Activated CD4-positive, alpha-beta T cell treated with anti-CD3 and anti-CD28 coated beads, Interleukin-2, amount 50 U/mL, for 48 hours (primary cell): ENCODE measurements at places on chromosomes 6 and 20.
A peak's percentile ranks its signal among the peaks of the same experiment; 100 is the strongest.

DNA sequence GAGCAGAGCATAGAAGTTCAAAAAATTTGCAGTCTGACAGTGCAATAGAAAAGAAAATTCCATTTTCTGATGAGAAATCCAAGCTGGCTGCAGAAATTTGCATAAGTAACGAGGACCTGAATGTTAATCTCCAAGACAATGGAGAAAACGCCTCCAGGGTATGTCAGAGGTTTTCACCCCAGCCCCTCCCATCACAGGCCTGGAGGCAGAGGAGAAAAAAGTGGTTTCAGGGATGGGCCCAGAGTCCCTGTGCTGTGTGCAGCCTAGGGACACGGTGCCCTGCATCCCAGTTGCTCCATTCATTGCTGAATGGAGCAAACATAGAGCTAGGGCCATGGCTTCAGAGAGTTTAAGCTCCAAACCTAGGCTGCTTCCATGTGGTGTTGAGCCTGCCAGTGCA lies 327.9 kb upstream of the KHDRBS2 start:
- DNase-seq, result no peak

GRCh38 chr6:96570053-96570452 lies 7.1 kb downstream of the FHL5 start:
- DNase-seq, result no peak

DNA sequence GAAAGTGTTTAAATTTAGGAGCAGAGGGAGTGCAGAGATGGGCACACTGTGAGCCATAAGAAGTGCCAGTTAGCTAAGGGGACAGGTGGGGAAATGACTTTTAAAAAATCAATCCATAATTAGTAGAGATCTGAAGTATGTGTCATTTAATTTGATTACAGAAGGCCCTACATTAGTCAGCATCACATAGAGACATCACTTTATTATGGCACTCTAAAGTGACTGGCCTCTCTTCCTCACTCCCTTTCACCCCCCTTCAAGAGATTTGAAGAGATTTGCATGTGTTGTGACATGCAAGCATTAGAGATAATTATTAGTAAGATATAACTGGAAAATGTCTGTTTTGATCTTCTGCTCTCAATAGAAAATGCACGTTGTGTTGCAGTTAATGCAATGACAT lies 86.7 kb downstream of the SLX4IP start:
- no peak for DNase-seq

GRCh38 chr6:16803294-16804200 lies 42.3 kb upstream of the ATXN1 start:
- no peak for DNase-seq

GRCh38 chr6:20061952-20062351 lies 150.3 kb downstream of the MBOAT1 start:
- no peak for DNase-seq

DNA sequence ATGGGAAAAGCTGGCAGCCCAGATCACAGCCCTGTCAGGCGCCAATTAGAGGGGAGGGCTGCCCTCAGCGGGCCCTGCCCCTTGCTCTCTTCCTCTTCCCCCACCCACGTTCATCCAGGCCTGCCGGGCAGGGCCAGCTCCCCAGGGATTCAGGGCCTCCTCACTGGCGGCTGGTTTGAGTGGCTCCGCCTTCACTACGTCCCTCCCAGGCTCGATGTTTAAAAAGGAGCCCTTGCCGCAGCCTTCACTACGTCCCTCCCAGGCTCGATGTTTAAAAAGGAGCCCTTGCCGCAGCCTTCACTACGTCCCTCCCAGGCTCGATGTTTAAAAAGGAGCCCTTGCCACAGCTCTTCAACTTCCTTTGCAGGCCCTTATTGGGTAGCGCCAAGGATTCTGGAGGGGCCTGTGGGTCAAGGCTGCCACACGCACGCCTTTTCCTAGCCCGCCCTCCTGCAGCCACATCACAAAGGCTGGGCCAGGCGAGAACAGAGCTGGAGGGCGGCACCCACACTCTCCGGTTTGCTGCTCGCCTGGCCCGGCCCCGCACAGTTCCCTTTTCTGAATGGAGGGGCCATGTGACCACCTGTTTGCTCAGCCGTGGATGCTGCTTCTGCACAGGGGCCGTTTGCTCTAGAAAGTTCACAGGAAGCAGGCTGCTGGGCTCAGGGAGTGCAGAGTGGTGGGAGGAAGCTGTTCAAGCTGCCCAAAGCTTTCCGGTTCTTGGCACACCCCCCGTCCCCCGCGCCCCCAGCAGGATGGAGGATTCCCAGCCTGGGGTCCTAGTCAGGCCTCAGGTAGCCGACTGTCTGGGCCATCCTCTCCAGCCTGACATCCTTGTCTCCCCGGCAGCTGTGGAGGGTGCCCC lies 1.6 kb downstream of the SLC17A9 start:
- peak; percentile 54 for DNase-seq

- no peak for DNase-seq
These were observed 6.9 kb upstream of the RSPO3 start for GRCh38 chr6:127111526-127111925.

DNA sequence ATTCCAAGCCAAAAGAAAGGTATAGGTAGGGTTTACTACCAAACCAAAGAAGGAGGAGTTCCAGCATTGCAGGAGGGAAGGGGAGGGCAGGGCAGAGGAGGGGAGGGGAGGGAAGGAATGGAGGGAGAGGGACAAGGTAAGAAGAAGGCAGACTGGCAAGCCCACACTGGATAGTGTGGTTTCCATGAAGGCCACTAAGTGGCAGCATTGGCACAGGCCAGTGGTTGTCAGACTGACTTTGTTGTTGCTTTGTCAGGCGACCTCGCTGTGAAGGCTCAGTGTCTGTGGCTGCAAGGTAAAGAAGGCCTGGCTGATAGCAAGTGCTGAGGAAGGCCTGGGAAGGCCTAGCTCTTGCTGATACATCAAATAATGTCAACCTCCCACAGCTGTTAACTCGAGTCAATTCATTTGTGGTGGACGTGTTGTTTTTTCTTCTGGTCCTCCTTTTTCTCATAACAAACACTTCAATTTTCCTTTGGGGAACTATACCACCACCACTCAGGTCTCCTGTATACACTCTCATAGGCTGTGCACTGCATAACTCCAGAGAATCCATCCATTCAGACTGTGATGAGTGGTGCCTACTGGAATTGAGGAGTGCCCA lies 7.7 kb upstream of the ZNF334 start:
- peak; percentile 52 for DNase-seq

DNA sequence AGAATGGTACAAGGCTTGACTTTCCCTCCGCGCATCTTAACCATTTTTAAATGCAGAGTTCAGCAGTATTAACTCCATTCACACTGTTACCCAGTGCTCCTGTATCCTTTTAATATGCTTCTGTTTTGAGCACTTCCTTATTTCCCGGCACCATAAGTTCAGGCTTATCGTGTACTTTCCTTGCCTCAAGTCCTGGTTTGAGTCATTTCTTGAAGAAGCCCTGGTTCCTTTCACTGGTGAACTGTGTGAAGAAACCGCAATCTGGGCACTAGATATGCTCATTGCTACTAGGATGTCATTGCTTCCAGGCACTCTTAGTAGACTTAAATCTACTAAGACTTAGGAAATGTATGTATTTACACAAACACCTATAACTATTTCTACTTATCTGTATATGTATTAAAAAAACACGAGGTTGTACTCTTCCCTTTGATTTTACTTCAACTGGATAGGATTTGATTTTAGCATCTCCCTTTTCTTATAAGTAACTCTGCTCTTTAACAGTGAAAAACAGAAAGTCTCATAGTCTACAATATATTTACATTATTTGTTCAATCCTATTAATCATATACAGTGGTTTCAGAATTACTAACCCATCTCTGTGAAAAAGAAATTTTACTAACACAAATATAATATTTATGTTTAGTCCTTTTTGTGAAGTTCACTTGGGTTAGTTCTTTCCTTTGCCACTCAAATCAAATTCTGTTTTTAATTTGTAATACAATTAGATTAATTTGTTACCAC lies 135.5 kb downstream of the CDKAL1 start:
- DNase-seq, result no peak

- no peak for DNase-seq
These were observed 16.5 kb downstream of the SMLR1 start for GRCh38 chr6:130843575-130844320.

- DNase-seq, result no peak
These were observed 3.8 kb downstream of the RIPOR2 start for GRCh38 chr6:24931718-24932691.

DNA sequence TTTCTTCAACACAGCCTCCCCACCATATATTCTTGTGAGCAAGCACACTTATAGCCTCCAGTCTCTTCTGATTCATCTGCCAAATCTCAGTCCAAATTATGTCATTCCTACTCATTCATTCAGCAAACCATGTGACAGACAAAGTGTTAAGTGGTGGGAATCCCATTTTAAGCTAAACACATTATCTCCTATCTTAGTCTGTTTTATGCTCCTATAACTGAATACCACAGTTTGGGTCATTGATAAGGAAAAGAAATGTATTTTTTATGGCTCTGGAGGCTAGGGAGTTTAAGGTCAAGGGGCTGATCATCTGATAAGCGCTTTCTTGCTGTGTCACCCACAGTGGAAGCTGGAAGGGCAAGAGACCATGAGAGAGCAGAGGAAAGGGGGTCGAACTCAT lies 23.9 kb upstream of the SMIM13 start:
- no peak for DNase-seq

- DNase-seq, result no peak
These were observed 194.4 kb upstream of the TAB2 start for GRCh38 chr6:149122850-149123821.

DNA sequence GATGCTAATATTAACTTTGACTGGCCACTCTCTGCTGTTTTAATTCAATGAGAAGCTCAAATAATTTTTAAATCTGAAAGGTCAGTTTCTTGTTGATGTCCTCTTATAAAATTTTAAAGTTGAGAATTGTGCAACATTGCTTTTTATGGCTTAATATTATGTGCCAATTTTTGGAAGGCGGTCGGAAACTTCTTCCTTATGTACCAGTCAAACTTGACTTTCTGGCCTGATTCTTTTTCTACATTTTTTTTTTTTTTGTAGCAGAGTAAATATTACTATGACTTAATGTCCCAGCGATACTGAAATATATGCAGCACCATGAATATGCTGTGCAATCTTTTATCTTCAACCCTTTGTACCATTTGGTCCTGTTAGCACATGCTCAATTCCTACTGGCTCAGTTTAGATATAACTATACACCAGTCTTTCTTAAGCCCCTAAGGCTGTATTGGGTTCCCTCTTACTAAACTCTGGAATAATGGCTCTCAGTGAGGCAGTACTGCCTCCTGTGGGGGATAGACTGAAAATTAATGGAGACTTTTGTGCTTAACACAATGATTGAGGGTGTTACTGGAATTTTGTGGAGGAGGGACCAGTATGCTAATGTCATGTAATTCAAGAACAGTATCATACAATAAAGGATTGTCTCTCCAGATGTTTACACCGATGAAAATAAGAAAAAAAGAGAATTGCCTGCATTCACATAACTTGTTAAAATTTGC lies 156.4 kb upstream of the SYNCRIP start:
- no peak for DNase-seq

DNA sequence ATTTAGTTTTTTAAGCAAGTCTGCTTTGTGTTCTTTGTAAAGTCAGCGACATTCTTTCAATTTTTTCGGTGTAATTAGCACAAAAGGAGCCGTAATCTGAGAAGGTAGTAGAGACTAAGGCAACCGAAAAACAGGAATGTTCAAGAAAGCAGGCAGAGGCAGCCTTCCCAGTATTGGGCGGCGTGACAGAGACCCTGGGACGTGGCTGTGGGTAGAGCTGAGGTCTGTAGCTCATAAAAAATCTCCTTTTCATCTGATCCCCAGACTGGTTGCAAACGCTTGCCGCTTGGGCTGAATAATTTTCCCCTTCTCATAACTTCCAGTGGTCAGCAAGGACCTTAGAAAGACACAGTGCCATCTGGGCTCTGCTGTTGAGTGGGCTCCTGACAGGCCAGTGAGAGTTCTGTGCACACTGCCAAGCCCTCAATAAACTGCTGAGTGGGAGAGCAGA lies 30.8 kb downstream of the GNAS start:
- no peak for DNase-seq

- no peak for DNase-seq
These were observed 206.6 kb upstream of the CST7 start for GRCh38 chr20:24742436-24742835.

GRCh38 chr6:143136647-143137046 lies 76.0 kb downstream of the AIG1 start:
- no peak for DNase-seq

GRCh38 chr6:139472351-139473015 lies 98.0 kb upstream of the CITED2 start:
- DNase-seq, result no peak

DNA sequence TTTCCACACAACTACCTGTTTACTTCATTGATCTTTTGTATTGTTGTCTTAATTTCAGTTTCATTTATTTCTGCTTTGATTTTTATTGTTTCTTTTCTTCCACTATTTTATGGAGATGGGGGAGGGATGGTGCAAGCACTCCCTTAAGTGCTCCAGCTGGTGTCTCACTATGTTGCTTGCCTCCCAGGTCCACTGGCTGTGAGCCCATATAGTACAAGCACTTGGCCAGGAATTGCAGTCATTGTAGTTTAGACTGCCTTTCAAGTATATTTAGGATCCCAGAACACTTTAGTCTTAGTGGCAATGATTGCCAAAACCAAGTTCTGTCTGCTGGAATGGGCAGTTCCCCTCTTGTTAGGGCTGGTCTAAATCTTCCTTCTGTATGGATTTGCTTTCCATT lies 34.9 kb upstream of the MAN1A1 start:
- no peak for DNase-seq

DNA sequence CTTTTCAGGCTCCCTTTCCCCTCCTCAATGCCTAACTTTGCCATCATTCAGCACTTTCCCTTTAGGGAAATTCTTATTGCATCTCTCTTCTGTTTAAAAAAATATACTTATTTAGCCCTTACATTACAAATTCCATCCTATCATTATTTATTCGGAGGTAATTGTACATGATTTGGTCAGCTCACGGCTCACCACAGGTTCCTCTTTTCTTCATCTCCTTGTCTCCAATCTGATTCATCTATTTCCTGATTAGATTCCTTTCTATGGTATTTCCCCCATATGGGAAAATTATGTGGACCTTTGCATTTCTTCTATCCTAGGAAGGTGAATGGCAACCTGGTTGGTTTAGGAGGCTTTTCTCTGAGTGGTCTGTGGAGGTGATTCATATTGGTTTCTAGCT lies 12.9 kb upstream of the EMILIN3 start:
- no peak for DNase-seq

GRCh38 chr20:21511850-21512633 lies 1.8 kb downstream of the NKX2-2 start:
- DNase-seq, result no peak

GRCh38 chr6:55957961-55958422 lies 82.6 kb upstream of the BMP5 start:
- DNase-seq, result no peak

- DNase-seq, result no peak
These were observed 328.8 kb upstream of the MANEA start for GRCh38 chr6:95248499-95248898.

DNA sequence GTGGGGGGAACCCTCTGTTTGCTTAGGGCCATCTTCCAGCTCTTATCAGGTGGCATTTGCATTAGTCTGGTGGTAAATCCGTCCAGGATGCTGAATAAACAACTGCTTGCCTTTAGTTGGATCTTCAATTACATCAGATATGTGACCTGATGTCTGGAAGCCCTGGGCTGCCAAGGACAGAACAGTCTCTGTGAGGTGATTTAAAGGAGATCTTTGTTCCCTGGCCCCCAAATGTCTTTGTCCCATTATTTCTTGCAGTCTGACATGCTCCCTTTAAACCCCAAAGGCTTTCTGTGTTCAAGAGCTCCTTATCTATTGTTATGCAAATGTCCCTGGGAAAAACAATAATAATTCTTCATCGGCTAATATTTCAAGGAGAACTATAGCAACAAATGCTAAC lies 84.6 kb upstream of the SPTLC3 start:
- DNase-seq, result no peak

GRCh38 chr20:36074983-36075382 lies 79.6 kb upstream of the EPB41L1 start:
- no peak for DNase-seq

- no peak for DNase-seq
These were observed 243.2 kb upstream of the TENT5A start for GRCh38 chr6:81995548-81996289.
